CD8-positive, alpha-beta T cell (primary cell): ENCODE measurements at places on chromosomes 13 and 19.

GRCh38 chr13:46184277-46184699, 2.3 kb upstream of the LCP1 start:
- DNase-seq: peak; percentile 79

GRCh38 chr19:37221136-37221535, 3.1 kb downstream of the ZNF383 start:
- DNase-seq: no peak

- no peak for DNase-seq
These were observed 173.9 kb downstream of the FLT1 start for GRCh38 chr13:28320884-28321574.

DNA sequence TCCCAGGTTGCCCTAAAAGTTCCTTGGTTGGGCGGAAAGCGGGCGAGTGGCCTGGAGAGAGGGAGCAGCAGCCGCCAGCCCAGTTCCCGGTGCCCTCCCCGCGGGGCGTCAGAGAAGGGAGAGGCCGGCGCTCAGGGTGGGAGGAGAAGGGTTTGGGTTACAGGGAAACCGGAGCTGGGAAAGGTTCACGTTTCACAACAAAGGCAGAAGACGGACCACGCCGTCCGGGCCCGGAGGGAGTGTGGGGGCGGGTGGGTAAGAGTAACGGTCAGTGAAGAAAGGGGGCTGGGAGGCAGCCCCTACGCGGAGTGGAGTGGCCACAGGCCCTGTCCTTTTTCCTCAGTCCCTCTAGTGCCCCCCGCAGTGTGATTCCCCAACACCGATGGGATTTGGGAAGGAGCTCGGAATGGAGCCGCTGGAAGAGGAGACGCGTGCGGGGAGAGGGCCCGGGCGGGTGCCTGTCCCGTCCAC, 1.6 kb downstream of the SIX5 start:
- DNase-seq: no peak

GRCh38 chr13:41326661-41327060, 15.6 kb downstream of the NAA16 start:
- no peak for DNase-seq

DNA sequence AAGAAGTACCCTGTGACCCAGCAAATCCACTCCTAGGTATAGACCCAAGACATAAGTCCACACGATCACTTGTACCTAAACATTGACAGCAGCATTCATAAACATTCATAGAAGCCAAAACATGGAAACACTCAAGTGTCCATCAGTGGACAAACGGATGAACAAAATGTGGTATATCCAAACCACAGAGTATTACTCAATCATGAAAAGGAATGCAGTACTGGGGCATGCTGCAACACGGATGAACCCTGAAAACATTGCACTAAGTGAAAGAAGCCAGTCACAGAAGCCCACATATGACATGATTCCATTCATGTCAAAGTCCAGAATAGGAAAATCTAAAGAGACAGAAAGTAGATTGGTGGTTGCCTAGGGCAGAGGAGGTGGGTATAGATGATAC, 22.8 kb upstream of the CCNE1 start:
- no peak for DNase-seq

- DNase-seq: no peak
These were observed 88.3 kb upstream of the PCDH9 start for GRCh38 chr13:67318398-67318797.

- DNase-seq: no peak
These were observed 59.5 kb downstream of the ZIC5 start for GRCh38 chr13:99911965-99912566.

- DNase-seq: no peak
These were observed 225.8 kb upstream of the IRS2 start for GRCh38 chr13:110012102-110012739.

- no peak for DNase-seq
These were observed 649.6 kb downstream of the SLITRK1 start for GRCh38 chr13:83232626-83233025.

DNA sequence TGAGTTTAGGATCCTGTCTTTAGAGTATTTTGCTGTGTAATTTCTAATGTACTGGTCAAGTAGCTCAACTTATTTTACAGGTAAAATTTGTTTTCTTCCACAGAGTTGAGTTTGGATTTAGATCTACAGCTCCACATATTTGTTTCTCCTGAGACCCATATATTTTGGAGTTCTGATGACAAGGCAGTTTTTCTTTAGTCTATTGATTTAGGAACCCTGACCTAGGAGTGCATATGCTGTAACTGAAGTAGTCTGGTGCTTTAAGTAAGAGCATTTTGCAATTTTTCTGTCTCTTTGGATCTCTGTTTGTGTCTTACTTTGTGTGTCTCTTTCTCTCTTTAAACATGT, 19.5 kb upstream of the SPRY2 start:
- no peak for DNase-seq

DNA sequence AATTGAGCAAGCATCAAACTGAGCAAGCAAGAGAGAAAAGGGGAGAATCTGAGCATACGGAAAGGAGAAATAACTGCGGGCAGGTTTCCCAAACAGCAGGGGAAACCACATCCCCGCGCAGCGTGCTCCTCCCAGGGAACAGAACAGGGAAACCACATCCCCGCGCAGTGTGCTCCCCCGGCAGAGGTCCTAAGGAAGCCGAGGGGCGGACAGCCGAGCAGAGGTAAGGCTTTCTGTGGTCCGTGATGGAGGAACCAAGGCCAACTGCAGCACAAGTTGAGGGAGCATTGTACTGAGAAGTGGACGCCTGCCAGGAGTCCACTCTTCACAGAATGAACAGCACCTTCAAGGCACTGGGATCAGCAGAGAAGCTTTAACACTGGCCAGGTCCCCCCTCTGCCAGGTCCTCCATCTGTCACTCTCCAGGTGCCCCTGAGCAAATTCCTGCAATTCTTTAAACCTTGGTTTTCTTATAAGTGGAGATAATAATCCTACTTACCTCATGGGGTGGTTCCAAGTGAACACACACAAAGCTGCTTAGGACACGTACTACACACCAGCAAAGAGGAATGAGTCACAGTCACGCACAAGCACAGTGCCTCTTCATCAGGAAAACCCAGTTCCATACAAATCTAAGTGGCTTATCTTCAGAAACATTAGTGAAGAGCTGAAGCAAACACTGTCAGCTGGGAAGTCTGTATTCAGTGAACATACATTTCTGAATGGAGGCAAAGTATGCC, 23.0 kb upstream of the LAMP1 start:
- no peak for DNase-seq

GRCh38 chr13:20714161-20714560, 10.7 kb downstream of the IL17D start:
- no peak for DNase-seq
